Dermis microvascular lymphatic vessel endothelial cell (primary cell): ENCODE measurements at places on chromosomes 1 and 21. TPM values are rescaled to one million over a fixed set of nuclear protein-coding genes. Genes with fewer than 3 reads are reported as not detected.

The COL8A2 gene
- total RNA-seq, result 1.0 and 2.3 TPM in 2 replicates

GRCh38 chr1:248404024-248404423 lies 1.2 kb downstream of the OR2T1 start:
- DNase-seq, result no peak

- no peak for DNase-seq
Measured at GRCh38 chr21:34836933-34837505, 168.2 kb downstream of the CLIC6 start.

The CELA3B gene
- 0.13 TPM in 1 of 2 replicates, not detected in the other for total RNA-seq

DNA sequence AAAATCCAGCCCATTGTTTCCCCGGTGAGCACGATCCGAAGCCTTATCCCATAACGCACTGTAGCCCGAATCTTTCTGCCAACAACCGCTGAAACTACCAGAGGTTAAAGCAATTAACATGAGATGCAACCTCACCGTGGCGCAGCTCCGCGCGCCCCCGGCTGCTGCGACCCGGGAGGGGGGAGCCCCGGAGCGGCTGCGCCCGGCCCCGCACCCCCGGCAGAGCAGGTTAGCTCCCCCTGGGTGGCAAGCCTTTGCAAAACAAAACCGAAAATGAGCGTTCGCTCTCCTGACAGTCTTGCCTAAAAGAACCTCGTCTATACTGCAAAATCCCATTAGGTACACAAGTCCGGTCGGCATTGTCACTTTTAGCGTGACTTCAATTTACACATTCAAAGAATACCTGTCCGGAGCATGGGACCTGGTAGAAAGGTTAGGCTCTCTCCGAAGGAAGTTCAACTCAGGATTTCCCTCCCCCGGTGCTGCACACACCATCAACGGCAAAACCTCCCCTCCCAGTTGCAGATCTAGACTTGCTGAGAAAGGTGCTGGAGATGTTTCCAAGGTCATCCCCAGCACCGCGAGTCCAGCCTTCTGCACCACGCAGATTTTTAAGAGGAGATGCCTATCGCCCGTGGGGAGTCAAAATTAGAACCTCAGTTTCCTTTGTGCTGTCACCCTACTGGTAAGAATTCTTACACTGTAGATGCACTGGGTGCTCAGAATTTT lies 107.5 kb downstream of the ZNF281 start:
- peak; percentile 18 for DNase-seq

- no peak for DNase-seq
Measured at GRCh38 chr1:6424619-6425593, at the start of gene ESPN. Gene ESPN, plus strand, starts transcription at chr1:6424776. Its CDS starts 180 bp downstream, at chr1:6424956.

The NR5A2 gene
- total RNA-seq, result 2.5 and 4.9 TPM in 2 replicates

DNA sequence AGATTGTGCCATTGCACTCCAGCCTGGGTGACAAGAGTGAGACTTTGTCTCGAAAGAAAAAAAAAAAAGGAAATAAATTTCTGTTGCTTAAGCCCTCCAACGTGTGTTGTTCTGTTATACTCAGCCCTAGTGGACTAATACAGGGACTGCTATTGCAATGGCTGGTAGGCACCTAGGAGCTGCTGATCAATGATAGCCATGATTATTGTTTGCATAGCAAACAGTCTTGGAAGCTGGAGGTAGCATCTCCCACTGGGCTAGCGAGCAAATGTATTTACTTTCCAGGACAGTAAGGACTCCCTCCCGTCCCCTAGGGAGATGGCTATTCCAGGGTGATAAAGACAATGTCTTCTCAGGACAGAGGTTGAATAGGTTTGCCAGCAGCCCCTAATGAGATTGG lies 13.5 kb upstream of the TNFRSF8 start:
- no peak for DNase-seq

DNA sequence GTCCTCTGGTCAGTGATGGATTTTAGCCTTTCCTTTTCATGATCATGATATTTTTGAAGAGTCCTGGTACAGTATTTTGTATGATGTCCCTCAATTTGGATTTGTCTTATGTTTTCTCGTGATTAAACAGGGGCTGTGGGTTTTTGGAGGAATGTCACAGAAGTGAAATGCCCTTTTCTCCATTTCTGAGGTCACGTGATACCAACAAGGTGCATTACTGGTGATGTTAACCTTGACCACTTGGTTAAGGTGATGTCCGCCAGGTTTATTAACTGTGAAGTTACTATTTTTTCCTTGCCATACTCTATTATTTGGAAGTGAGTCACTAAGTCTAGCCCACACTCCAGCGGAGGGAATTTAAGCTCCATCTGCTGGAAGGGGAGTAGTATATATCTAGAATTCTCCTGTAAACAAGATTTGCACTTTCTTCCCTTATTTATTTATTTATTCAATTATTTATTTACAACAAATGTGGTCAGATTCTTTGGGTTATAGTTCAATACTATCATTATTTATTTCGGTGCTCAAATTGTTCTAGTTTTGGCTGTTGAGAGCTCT lies 123.4 kb downstream of the HIVEP3 start:
- peak; percentile 9 for DNase-seq
